ENCODE measurements at places on chromosomes 7 and 10.

DNA sequence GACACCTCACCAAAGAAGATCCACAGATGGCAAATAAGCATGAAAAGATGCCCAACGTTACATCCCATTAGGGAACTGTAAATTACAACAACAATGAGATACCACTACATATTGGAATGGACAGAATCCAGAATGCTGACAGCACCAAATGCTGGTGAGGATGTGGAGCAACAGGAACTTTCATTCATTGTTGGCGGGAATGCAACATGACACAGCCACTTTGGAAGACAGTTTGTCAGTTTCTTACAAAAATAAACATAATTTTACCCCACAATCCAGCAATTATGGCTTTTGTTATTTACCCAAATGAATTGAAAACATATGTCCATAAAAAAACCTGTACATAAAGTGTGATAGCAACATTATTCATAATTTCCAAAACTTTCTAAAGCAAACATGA, 176.8 kb downstream of the C7orf25 start:
- DNase-seq: no peak

DNA sequence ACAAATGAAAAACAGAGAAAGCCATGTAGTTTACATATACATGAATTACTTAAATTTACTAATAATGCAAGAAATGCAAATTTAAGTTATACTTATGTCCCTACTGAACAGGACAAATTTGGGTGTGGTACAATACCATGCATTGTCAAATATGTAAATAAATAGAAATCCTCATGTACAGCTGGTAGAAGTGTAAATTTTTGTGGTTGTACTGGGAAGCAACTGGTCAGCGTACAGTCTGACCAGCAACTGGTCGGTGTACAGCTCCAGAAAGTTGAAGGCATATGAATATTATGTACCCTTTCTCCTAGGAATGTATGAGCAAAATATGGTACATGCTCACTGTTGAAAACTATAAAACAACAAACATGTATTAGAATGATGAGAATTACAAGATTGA, 93.9 kb upstream of the TMEM106B start:
- DNase-seq: no peak

DNA sequence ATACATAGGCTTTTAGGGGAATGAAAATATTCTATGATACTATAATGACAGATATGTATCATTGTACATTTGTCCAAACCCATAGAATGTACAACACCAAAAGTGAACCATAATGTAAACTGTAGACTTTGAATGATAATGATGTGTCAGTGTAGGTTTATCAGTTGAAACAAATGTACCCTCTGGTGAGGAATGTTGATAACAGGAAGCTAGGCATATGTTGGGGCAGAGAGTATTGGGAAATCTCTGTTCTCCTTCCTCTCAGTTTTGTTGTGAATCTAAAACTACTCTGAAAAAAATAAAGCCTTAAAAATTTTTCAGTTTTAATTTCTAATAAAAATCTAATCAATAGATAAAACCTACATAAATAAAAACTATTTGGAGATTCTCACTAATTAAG, 36.9 kb downstream of the C1GALT1 start:
- no peak for DNase-seq

GRCh38 chr10:49393757-49394156, 2.1 kb downstream of the DRGX start:
- no peak for DNase-seq

DNA sequence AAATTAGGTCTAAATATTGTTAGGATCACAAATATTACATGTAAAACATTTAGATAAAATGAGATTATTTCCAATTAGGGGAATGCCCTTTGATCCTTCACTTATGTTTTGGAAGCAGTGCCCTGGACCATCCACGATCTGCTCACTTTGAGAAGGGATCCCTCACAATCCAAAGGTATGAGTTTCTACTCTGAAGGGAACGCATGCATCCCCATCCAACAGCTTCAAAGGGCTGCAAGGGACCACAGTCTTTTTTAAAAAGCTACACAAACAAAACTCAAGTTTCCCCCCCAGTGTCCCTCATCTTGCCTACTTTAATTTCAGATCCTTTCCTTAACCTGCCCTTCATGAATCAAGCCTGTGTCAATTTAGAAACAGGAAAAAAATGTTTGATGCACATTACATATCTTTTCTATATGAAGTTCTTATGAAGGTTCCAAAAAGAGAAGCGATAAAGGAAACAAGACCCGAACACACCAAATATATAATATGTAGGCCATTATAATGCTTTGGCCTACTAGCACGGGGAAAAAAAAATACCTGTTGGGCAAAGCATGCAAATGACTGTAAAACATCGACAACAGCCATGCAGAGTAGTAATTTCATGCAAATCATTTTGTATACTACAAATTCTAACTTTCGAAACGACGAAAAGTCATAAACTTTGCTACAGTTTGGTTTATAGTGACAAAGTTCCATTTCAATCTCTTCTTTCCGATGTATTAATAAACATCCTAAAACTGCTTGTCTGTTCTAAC, 2.0 kb downstream of the EIF3A start:
- no peak for DNase-seq

GRCh38 chr10:95508730-95509129, 52.4 kb downstream of the SORBS1 start:
- DNase-seq: no peak

- DNase-seq: no peak
Observed at GRCh38 chr7:37924491-37925041, 4.1 kb downstream of the EPDR1 start.

DNA sequence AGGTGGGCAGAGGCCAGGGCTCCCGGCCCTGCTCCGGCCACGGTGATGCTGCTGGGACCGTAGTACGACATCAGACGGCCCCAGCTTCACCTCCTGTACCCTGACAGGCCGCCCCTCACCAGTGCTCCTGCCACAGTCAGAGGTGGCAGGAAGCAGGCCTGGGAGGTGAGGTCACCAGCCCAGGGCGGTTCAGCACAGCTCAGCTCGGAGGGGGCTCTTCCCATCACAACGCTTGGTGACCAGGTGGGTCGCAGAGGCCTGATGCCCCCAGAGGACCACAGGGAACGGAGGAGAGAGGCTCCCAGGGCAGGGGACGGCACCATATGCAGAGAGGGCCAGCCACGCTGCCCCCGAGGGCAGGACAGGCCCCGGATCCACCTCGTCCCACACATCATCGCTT, 8.8 kb downstream of the MICALL2 start:
- DNase-seq: no peak

DNA sequence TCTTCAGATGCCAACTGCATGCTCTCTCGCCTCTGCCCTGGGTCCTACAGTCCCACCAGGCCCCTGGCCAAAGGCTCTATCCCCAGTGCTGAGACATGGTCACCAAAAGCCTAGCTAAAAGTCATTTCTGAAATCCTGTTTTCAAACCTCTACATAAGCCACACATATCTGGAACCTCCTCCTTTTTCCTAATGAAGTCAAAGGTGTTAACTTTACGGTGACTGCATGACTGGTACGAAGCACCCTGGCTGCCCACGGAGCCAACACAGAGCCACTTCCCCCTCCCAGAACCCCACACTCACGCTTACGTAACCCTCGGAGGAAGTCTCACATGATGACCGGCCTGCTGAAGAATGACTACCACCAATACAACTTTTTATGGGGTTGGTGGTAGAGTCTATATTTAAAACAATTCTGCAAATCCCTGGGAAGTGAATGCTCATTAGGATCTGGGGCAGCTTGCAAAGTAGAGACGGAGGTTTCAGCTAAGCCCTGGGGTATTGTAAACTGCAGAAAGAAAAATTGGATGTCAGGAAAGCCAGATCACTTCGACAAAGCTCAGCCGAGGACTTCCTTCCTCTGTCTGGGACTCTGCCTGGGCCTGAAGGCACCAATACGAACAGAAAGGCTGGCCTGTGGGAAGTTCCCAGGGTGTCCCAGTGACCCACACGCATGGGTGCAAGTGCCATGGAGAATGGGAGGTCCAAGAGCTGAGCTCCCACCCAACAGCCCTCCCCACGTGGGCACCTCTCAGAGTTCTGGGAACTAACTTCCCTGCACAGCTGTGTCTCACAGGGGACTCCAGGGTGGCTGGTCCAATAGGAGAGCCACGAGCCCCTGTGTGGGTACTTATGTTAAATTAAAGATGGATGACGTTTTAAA, 50.7 kb downstream of the PDGFA start:
- no peak for DNase-seq

DNA sequence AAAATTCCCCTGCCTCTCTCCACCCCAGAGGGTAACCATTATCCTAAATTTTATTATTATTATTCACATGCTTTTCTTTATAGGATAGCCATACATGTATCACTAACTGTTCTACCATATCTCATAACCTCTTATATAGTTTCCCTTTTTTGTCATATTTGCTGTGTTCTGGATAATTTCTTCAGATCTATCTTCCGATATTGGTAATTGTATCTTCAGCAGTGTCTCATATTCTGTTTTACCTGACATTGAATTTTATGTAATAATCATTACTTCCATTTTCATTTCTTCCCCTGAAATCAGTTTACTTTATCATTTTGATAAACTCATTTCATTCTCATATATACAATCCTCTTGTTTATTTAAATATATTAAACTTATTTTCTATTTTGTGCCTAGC, 273.5 kb downstream of the ADK start:
- no peak for DNase-seq

DNA sequence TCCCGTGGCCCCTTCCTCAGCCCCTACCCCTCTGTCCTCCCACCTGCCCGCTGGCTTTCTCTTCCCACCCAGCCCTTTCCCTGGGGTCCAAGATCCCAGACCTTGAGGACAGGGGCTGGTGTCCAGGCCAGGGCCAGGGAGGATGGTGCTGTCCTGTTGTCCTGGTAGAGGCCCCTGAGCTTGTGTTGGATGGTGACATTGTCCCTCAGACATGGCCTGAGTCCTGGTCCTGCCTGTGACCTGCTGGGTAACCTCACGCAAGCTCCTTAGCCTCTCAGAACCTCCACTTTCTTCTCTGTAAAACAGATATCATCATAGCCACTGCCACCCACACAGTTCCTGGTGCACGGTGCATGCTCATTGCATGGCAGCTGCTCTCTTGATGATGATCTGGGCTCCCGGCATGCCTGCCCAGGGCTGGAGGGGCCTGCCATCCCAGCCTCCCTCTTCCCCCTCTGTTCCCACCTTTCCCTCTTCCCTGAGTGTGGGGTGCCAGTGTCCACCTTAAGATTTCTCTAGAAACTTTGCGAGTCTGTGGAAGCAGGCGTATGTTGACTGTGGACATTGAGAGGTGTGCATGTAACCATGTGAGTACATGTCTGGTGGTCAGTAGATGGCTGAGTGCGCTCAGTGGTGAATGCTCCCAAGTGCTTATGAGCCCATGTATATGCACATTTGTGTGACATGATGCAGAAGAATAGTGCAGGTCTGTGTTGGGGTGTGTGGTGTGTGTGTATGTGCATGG, 60.4 kb downstream of the NEURL1 start:
- no peak for DNase-seq

GRCh38 chr10:31905586-31905985, 23.0 kb downstream of the ARHGAP12 start:
- DNase-seq: no peak

- no peak for DNase-seq
Observed at GRCh38 chr7:92478711-92479110, 965 bp upstream of the ERVW-1 start.

DNA sequence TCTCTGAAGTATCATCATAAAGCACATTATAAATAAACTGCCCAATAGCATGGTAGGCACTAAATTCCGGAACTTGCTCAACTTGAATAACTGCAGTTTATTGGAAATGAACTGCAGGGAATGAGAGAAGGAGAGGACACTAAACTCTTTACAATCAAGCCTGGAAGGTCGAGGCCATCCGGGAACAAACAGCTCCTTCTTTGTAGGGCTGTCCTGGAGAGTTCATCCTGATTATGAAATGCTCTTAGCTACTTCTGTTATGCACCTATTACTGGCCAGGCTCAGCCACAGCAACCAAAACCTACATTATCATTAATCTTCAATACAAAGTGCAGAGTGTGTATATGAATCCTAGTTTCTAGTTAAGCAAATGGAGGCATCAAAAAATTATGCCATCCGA, 64.7 kb downstream of the PPP1R17 start:
- no peak for DNase-seq

DNA sequence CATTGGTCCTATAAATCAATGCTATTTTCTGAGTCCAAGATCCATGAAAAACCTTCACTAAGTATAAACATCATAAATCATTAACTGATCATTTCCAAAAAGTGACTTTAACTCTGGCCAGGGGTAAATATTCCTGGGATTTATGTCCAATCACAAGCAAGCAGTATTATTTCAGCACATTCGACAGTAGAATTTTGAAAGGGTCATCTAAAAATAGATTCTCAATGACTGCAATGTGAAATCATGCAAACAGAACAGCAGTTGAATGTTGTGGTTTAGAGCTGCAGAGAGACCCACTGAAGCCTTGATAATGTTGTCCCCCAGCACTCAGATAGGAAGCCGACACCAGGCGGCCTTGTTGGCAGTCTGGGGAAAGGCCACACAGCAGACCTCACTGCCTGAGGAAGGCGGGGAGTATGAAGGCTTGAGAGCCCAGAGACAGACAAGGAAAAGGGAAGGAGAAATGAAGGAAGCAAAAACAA, 38.1 kb downstream of the FAM107B start:
- DNase-seq: no peak

- DNase-seq: no peak
Observed at GRCh38 chr7:22185559-22185958, 171.4 kb downstream of the RAPGEF5 start.

DNA sequence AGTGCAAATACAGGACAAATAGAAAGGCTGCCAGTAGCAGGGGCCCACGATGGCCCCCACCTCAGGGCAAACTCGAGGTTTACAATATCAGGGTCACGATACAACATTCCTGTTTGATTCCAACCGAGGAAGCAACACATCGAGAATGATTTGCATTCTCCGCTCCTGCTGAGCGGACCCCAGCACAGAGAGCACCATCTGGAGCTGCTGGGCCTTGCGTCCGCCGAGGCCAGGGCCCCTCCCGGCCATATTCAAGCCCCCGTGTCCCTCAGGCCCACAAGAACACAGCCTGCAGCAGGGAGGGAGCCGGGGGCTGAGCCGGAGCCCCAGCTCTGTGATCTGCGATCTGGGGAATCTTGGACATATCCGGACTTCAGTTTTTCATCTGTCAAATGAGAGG, 84.3 kb downstream of the PRKAG2 start:
- no peak for DNase-seq

DNA sequence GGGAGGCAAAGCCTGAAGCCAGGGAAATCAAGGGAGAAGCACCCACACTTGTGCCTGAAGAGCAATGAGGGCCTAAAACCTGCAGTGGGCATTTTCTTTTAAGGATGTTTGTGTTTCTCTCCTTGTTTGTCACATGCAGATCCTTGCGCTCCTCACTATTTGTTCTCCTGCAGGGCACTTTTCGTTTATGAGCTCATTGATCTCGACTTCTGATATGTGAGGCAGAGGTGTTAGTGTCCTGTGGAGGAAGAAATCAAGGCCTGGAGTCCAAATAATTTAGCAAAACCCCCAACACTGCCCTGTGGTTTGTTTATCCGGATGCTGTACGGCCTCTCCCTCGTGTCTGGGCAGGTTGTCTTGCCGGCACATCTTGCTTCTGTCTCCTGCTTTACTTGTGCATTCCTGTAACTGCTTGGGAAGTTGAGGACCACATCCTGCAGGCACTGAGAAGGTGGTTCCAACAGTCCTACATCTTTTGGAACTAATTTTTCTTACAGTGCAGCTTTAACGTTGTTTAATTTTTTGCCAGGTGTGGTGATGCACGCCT, 13.7 kb downstream of the UBE3C start:
- DNase-seq: no peak
